Heart right ventricle (tissue), 16 donors: ENCODE measurements at places on chromosomes 12 and 14.

DNA sequence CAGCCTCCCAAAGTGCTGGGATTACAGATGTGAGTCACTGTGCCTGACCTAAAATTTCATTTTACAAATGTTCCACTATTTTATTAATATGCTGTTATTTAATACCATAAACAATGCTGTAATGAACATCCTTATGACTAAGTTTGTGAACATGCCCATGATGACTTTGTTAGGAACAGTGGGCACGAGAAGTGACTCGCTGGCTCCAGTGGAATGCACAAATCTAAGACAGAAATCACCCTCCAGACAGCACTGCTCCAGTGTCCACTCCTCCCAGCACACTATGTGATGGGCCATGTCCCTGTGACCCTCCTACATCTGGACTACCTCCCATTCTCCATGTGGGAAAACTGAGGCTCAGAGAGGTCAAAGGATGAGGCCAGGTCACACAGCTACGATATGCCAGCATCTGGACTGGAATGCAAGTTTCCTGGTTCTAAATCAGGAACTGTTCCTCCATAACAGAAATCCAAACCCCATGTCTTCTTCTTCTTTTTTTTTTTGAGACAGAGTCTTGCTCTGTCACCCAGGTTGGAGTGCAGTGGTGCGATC lies 57.9 kb downstream of the GPR68 start:
- peaks cover 13% of the 10 kb centered on the region for H3K36me3 ChIP-seq
- H3K27me3 ChIP-seq = no peaks in the 10 kb centered on the region
- no peak for DNase-seq
- H3K4me3 ChIP-seq = no peak overlapping the region

- DNase-seq = no peak
- no peaks in the 10 kb centered on the region for H3K27me3 ChIP-seq
- H3K27ac ChIP-seq = no peak overlapping the region
- H3K4me1 ChIP-seq = no peaks in the 10 kb centered on the region
Measured at GRCh38 chr14:65042731-65043372, 56.2 kb downstream of the FNTB start.

DNA sequence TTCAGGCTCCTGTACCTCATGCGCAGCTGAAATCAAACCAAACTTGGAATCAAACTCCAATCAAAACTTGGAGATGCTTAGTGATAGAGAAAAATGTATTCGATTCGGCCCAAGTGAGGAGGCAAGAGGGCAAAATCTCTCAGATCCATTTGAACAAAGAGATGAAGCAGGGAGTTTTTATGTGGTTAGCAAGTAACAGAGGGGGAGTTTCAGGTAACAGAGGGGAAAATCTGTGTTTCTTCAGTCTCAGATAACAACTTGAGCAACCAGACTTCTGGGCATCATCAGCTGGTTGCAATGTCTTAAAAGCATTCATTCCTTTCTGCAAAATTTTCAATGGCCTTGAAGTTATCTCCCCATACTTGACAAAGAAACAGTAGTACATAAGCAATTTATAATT lies 245.1 kb upstream of the AVPR1A start:
- H3K27me3 ChIP-seq = no peaks in the 10 kb centered on the region
- H3K4me3 ChIP-seq = no peak overlapping the region
- H3K4me1 ChIP-seq = no peaks in the 10 kb centered on the region
- H3K27ac ChIP-seq = no peak overlapping the region
- DNase-seq = no peak

- H3K4me1 ChIP-seq = no peaks in the 10 kb centered on the region
- no peaks in the 10 kb centered on the region for H3K27me3 ChIP-seq
- no peak for DNase-seq
- no peak overlapping the region for H3K27ac ChIP-seq
- no peaks in the 10 kb centered on the region for H3K36me3 ChIP-seq
Measured at GRCh38 chr12:83432176-83432719, 745.5 kb downstream of the TMTC2 start.

DNA sequence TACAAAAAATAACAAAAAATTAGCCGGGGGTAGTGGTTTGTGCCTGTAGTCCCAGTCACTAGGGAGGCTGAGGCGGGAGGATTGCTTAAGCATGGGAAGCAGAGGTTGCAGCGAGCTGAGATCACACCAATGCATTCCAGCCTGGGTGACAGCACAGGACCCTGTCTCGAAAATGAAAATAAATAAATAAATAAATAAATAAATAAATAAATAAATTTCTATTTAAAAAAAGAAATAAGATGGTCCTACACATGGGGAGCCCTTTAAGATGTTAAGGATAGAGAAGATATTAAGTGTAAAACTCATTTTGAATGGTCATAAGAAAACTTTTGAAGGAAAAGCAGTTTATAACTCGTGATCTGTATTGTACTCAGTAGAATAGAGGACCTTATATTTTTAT lies 8.2 kb upstream of the MRPL42 start:
- DNase-seq = no peak
- no peaks in the 10 kb centered on the region for H3K36me3 ChIP-seq
- H3K27me3 ChIP-seq = no peaks in the 10 kb centered on the region
- H3K4me1 ChIP-seq = no peaks in the 10 kb centered on the region
